ENCODE measurements at places on chromosomes 1 and 21. TPM values are rescaled to one million over a fixed set of nuclear protein-coding genes. Genes with fewer than 3 reads are reported as not detected.

UMODL1 gene
- total RNA-seq: 0.08 TPM

CFAP107 gene
- total RNA-seq: not detected

FAM151A gene
- total RNA-seq: not detected

ESRRG gene
- total RNA-seq: 0.40 TPM

CD1C gene
- 0.32 TPM for total RNA-seq

PODN gene
- 2.6 TPM for total RNA-seq

PCSK9 gene
- total RNA-seq: 18.3 TPM

CHD1L gene
- total RNA-seq: 19.0 TPM

MPZ gene
- 1.4 TPM for total RNA-seq

KRTAP21-1 gene
- total RNA-seq: not detected

SDHB gene
- 84.5 TPM for total RNA-seq

INSRR gene
- not detected for total RNA-seq

SPATA46 gene
- not detected for total RNA-seq

SPRR2E gene
- total RNA-seq: 1,779 TPM

DCAF6 gene
- total RNA-seq: 32.4 TPM

ZNF672 gene
- 16.8 TPM for total RNA-seq

PDC gene
- total RNA-seq: not detected

C1orf141 gene
- total RNA-seq: not detected

MIXL1 gene
- not detected for total RNA-seq

RXFP4 gene
- not detected for total RNA-seq

LAMC1 gene
- 26.9 TPM for total RNA-seq

PALMD gene
- total RNA-seq: 17.7 TPM

GSTM1 gene
- total RNA-seq: not detected

TMEM82 gene
- not detected for total RNA-seq

ACTL8 gene
- total RNA-seq: 0.20 TPM

CFAP74 gene
- not detected for total RNA-seq

OR6K3 gene
- not detected for total RNA-seq

TINAGL1 gene
- 15.9 TPM for total RNA-seq

CCDC181 gene
- not detected for total RNA-seq

VHLL gene
- not detected for total RNA-seq

GJC2 gene
- total RNA-seq: 0.44 TPM

MDM4 gene
- total RNA-seq: 33.0 TPM

PTPRC gene
- 3.5 TPM for total RNA-seq

IVL gene
- total RNA-seq: 145 TPM

All from esophagus mucosa (tissue), 1 donor.